ENCODE measurements at places on chromosomes 13 and 19.

DNA sequence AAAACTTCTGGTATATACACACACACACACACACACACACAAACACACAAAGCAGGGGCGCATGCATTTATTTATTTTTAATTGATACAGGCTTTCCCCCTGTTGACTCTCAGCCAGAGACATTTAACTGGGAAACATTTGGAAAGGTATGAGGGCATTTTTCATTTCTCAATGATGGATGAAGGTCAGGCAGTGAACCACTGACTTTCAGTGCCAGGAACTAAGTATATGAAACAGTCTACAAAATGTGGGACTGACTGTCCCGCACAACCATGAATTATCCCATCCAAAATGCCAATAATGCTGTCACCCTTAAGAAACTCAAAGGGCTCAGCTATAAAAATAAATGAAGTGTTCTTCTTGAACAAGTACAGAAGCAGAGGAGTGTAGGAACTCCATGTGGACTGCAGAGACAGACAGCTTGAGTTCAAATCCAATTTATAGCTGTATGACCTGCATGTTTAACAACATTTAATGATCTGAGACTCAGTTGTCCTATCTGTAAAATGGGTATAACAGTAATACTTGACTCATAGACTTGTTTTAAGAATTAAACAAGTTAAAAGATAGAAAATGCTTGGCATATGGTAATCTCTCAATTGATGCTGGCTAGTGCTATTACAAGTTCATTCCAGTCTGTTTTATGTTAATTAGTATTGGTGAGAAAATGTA lies 25.0 kb upstream of the INTS6 start:
- DNase-seq: no peak

- no peak for DNase-seq
Observed at GRCh38 chr13:111049791-111050538, 65.1 kb upstream of the ARHGEF7 start.

GRCh38 chr13:52738719-52739467 lies 727 bp downstream of the CNMD start:
- DNase-seq: peak; percentile 20

DNA sequence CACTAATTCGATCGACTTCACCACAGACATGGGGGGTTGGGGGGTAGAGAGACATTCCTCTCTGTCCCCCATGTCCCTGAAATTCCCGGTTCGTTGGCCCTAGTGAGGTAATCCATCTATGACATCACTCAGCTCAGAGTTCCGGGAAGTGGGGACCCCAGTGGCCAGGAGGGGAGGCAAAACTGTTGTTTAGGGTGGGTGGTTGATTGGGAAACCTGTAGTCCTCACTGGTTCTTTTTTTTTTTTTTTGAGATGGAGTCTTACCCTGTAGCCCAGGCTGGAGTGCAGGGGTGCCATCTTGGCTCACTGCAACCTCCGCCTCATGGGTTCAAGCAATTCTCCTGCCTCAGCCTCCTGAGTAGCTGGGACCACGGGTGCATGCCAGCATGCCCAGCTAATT lies at the start of gene ARRDC5:
TSS of gene ARRDC5 (minus strand) at position 101 of the 400 bp plus-strand sequence. CDS start at position 30, 71 bp downstream.
- no peak for DNase-seq

GRCh38 chr13:43963726-43964125 lies 84.0 kb downstream of the LACC1 start:
- DNase-seq: no peak

DNA sequence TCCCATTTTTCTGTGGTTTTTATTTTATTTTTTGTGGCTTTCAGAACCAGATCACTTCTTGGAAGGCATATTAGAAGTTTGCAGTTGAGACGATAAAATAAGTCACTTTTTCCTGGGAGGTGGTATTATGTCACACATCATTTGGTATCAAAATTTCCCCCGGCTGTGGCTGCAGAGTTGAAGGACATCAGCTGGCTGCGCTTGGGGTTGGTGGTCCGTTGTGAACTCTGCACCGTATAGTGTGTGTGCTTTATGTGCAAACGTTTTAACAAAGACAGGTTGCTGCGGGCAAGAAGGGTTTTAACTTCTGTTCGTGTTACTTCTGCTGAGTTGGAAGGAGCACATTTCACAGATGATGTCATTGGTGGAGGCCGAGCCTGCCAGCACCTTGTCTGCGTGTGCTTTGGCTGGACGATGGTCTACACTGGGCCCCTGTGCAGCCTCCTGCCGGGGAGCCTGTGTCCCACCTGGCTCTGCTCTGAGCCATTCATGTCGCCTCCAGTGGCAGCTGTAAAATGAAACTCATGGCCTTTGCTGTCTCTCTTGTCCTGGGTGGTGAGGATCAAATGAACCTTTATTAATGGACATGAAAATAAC lies 9.6 kb downstream of the ATP11A start:
- no peak for DNase-seq

- no peak for DNase-seq
Observed at GRCh38 chr13:112118451-112119064, 51.6 kb downstream of the SOX1 start.

All from NCI-H1930 (cell line).